ENCODE measurements at places on chromosomes 6 and 20.

- no peak for DNase-seq
These were observed 398.8 kb downstream of the ESR1 start for GRCh38 chr6:152206072-152206818.

DNA sequence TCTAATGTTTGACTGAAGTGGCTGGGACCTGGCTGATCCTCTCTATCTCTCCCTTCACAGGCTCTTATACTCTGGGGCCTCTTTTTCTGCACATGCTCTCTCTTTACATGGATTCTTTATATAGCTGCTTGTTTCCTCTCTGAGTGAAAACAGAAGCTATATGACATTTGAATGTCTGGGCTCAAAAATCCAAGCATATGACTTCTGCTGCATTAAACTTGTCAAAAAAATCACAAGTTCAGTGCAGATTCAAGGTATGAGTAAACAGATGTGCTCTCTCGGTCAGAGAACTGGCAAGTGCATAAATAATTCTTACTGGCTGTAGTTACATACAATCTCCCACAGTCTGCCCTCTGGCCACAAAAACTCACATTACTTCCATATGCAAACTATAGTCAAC, 96.6 kb downstream of the LCA5 start:
- DNase-seq: no peak

GRCh38 chr6:127457456-127458064, 1.6 kb downstream of the KIAA0408 start:
- no peak for DNase-seq

DNA sequence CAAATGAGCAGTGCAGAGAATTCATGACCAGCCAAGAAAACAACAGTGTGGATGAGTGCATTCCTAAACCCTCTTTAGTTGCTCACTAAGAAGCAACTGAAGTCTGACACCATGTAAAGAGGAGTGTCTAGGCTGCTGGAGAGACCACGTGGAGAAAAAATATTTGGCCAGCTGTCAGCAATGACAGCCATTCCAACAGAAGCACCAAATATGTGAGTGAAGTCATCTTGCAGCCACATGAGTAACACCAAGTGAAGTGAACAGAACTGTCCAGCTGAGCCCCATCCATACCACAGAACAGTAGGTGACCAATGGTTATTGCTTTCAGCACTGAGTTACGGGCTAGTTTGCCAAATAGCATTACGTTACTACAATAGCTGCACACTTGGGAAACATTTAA, 89.4 kb downstream of the TBXT start:
- no peak for DNase-seq

GRCh38 chr6:152018876-152019275, 211.4 kb downstream of the ESR1 start:
- no peak for DNase-seq

GRCh38 chr6:134060491-134061106, 8.2 kb upstream of the SLC2A12 start:
- DNase-seq: no peak

- DNase-seq: peak; percentile 77
These were observed 54.4 kb downstream of the GOPC start for GRCh38 chr6:117547688-117548621.

DNA sequence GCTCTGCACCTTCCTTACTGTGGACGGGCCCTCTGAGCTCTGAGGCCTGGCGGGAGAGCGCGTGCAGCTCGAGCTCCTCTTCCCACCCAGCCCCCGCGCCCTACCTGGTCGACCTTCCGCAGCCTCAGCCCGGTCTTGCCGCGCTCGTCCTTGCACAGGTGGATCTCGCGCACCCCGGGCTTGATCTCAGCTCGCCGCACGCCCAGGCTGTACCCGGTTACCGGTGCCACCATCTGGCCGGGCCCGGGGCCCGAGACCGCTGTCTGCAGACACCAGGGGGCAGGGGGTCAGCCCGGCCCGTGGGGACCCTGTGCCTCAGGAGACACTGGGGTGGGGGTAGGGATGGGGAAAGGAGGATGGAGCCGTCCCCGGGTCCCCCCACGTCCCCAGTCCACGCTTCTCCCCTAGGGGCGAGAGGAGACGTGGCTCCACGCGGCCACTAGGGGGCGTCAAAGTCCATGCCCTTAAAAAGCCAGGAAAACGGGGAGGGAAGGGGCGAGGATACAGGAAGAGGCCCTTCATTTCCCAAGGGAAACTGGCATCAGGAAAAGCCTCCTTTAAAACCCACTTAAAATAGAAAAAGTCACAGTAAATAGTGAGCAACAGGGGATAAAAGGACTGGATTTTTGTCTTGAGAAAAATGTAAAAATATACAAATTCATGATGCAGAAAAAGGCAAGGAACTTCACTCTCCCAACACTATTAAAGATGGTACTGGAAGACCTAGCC, 15.5 kb downstream of the SDCBP2 start:
- peak; percentile 90 for DNase-seq

- DNase-seq: no peak
These were observed 260.3 kb upstream of the FAM83B start for GRCh38 chr6:54586251-54586650.

GRCh38 chr6:65123521-65123920, 583.5 kb downstream of the EYS start:
- DNase-seq: no peak

DNA sequence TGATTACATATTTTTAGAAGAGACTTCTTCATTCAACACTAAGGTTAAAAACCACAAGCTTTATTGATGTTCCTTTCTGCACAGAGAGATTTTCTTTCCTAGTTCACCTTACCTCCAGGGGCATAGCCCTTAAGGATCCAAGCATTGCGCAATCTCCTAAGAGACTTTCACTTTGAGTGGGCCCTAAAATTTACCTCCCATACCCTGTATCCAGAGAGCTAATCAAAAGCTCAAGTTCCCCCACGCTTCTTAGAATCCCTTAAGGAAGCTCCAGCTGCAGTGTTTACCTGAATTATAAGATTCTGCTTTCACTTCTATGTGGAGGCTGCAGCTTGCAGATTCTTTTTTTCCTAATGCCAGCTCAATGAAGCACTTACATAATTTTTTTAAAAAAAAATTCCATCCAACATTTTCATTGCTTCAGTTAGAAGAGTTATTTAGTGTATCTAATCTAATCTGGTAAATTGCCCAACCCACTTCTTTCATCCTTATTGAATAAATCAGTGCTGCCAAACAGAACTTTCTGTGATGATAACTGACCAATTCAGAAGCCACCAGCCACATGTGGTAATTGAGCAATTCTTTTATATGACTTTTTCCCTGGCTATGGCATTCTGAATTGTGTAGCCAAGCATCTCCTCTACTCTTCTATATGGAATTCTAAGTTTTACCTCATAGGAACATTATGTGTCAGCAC, 24.6 kb upstream of the SPTLC3 start:
- no peak for DNase-seq

GRCh38 chr6:26124781-26125685, 37.8 kb downstream of the HFE start:
- no peak for DNase-seq

DNA sequence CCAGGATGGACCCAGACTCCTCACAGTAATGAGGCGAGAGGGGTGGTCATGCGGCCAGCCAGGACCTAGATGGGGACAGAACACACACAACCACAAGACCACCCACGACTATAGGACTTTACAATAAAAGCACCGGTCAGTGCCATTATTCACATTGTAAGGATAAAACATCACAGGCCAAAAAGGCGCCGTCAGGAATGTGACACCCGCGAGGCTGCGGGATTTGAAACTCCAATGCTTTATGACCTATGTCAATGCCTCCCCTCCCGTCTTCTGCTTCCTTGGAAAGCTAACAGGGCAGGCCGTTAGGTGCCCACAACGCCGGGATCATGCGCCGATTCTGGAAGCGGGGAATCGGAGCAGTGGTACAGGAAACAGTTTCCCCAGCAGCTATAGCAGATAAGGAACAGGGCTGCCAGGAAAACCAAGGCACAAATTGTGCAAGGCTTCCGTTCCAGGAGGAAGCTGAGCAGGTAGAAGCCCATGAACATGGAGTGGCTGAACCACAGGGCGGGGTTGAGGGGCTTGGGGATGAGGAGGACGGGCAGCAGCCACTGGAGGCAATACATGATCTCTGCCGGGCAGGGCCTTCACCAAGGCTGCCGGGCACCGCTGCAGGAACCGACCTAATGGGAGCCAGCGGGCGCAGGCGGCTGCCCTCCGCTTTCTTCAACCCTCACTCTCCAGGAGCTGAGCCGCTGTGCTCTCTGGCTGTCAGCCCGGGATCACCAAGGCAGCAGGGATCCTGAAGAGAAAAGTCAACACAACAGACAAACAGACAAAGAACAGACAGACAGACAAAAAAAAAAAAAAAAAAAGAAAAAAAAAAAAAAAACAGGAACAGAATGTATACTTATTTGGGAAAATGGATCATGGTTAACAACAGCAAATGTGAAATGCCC, 2.2 kb upstream of the NNAT start:
- peak; percentile 77 for DNase-seq

DNA sequence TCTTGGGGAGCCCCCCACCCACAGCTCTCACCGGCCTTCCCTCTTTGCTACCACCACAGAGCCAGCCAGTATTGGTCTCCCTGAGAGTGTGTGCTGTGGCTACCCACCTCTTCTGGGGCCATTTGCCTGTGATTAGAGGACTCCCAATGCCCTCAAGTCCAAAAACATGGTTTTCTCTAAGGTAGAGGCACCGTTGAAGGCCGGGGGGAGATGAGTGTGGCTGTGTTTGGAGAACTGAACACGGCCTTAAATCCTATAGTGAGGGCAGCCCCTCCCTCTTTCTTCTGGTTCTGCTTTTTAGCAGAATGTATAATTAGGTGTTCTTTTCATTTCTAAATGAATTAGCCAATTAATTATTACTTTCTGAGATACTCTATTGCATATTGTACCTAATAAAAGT, 2.5 kb downstream of the CCR6 start:
- no peak for DNase-seq

DNA sequence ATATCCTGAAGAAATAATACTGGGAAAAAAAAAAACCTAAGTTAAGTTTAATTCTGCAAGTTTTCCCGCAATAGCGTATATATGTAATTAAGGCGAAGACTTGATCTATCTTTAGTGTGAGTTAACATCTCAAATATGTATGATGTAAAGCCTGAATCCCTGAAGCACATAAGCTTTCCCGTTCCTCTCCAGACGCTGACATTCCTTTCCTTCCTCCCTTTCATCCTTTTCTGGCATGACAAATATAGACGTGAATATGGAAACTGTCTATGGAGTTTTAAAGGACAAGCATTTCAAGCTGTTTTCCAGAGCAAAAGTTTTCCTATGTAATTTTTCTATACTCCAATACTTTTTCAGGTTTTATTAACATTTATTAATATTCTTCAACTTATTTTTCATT, 637.0 kb downstream of the COL12A1 start:
- DNase-seq: no peak

Data from Right ventricle myocardium inferior (tissue), 1 donor.